ENCODE measurements at places on chromosomes 1 and 21. TPM values are rescaled to one million over a fixed set of nuclear protein-coding genes. Genes with fewer than 3 reads are reported as not detected.

The CD244 gene
- not detected for total RNA-seq

The CCDC190 gene
- total RNA-seq: not detected

The ARHGAP30 gene
- 0.39 TPM for total RNA-seq

The ANKRD35 gene
- 3.0 TPM for total RNA-seq

The SFPQ gene
- total RNA-seq: 469 TPM

The KRTAP12-4 gene
- not detected for total RNA-seq

The YBX1 gene
- 1,248 TPM for total RNA-seq

The FMN2 gene
- 2.0 TPM for total RNA-seq

The PLEKHN1 gene
- total RNA-seq: 1.5 TPM

The IL24 gene
- total RNA-seq: not detected
